Right renal pelvis (tissue), 4 donors: ENCODE measurements at places on chromosomes 1 and 21.

DNA sequence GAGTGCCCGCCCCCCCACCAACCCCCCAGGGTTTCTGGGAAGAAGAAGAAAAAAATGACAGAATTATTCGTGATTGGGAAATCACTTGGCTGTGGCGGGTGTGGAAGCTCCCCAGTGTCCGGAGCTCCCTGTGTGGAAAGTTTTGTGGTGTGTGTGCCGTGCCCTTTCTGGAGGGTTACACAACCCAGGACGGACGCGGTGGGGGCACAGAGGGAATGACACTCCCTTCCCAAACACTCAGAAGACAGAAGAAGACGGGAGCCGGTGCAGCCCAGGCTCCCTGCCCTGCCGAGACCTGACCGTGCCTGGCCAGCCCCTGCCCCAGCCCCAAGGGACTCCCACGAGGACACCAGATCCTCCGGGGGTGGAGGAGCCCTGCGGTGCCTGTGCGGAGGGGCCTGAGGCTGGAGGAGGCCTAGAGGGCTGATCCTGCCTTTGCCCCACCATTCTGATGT lies 33.0 kb upstream of the ADARB1 start:
- no peak for DNase-seq

DNA sequence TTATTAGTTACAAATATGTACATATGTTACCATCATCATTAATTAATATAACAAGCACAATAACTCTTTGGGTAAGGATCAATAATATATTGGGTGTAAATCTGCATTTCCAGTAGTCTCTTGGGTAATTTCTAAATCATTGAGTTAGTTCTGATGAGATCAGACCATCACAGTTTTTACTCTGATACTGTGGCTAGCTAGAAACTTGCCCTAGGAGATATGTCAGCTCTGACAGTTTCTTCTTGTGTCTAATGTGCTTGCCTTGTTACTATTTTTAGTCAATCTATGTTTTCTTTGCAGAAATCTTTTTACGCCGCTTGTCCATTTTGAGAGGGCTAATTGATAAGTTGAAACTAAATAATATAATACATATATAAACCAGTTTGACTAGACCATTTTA lies 285.6 kb upstream of the ST6GALNAC5 start:
- DNase-seq: no peak

- no peak for DNase-seq
These were observed 110.4 kb upstream of the NGF start for GRCh38 chr1:115448282-115449044.

DNA sequence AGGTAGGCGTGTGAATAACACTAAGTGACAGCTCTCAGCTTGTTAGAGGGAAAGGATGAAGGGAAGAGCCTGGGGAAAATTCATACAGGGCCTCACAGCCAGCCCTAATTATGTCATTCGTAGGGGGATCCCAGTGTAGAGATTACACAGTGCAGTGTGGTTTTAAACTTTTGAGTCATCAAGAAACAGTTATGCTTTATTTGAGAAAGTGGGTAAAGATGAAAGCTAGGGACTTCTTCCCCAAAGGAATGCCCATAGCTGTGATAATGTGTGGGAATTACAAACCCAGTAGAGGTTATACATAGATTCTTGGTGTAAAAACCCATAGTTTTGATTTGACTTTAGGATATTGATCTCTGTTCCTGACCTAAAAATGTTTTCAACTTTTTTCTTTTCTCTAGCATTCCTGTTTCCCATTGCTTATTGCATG lies 1.9 kb downstream of the TTF2 start:
- no peak for DNase-seq

DNA sequence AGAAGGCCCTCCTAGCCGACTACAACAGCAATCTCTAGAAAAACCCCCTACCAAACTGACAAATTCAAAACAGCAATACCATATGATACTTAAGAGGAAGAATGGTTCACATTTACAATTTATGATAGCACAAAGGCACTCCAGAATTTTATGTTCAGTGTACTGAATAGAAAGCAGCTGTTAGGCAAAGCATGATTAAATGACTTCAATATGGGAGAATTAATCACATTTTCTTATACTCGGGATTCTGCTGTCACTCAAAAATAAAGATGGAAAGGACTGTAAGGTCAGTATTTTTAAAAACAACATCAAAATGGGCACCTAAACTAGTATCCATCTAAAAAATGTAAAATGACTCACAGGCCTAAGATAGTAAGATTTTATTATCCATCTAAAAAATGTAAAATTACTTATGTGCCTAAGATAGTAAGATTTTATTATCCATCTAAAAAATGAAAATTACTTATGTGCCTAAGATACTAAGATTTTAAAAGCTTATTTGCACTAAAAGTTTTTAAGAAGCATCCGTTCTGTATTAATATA lies 198.5 kb downstream of the SMYD3 start:
- no peak for DNase-seq
